ENCODE measurements at places on chromosomes 12 and 14. TPM values are rescaled to one million over a fixed set of nuclear protein-coding genes. Genes with fewer than 3 reads are reported as not detected.

CFAP73 gene
- total RNA-seq, result not detected

GZMH gene
- total RNA-seq, result 0.48 TPM

RPGRIP1 gene
- total RNA-seq, result not detected

ARHGAP9 gene
- 5.9 TPM for total RNA-seq

SMCO2 gene
- 0.38 TPM for total RNA-seq

CBLN3 gene
- total RNA-seq, result 1.2 TPM

PRB2 gene
- not detected for total RNA-seq

ANO4 gene
- total RNA-seq, result 0.30 TPM

GPHN gene
- 27.7 TPM for total RNA-seq

PTPRB gene
- total RNA-seq, result 28.9 TPM

MYL2 gene
- 24,495 TPM for total RNA-seq

PLBD1 gene
- 33.8 TPM for total RNA-seq

KRT79 gene
- not detected for total RNA-seq

LRTM2 gene
- total RNA-seq, result not detected

SERPINA1 gene
- 6.0 TPM for total RNA-seq

MIPOL1 gene
- total RNA-seq, result 7.9 TPM

CLEC4D gene
- 0.43 TPM for total RNA-seq

NID2 gene
- 37.3 TPM for total RNA-seq

OAS3 gene
- total RNA-seq, result 6.4 TPM

B4GALNT1 gene
- 11.1 TPM for total RNA-seq

FOXN4 gene
- total RNA-seq, result not detected

JDP2 gene
- total RNA-seq, result 13.4 TPM

SDSL gene
- total RNA-seq, result 11.5 TPM

PROX2 gene
- total RNA-seq, result not detected

KLHL33 gene
- total RNA-seq, result 0.35 TPM

HOXC11 gene
- not detected for total RNA-seq

CIROP gene
- not detected for total RNA-seq

CPNE8 gene
- 6.1 TPM for total RNA-seq

CCDC88C gene
- total RNA-seq, result 2.6 TPM

Measured in cardiac septum (tissue), 1 donor.